LHCN-M2 (cell line): ENCODE measurements at places on chromosomes 7 and 10.
A peak's percentile ranks its signal among the peaks of the same experiment; 100 is the strongest.

DNA sequence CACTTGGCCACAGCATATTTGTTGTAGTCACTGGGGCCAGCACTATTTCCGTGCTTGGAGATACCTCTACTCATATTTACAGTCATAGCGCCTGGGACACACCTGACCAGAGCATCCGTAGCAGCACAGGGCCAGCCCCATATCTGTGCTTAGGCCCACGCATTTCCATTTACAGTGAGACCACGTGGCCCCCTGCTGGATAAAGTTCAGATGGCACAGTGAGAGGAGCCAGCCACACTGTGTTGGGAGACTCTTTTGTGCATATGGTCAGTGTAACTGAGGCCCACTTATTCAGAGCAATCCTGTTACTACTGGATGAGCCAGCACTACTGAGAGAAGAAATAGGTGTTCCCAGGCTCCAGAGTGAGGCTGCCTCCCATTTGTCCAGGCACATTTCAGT is 455.3 kb downstream of the REEP3 start:
- peak; percentile 19 for DNase-seq

DNA sequence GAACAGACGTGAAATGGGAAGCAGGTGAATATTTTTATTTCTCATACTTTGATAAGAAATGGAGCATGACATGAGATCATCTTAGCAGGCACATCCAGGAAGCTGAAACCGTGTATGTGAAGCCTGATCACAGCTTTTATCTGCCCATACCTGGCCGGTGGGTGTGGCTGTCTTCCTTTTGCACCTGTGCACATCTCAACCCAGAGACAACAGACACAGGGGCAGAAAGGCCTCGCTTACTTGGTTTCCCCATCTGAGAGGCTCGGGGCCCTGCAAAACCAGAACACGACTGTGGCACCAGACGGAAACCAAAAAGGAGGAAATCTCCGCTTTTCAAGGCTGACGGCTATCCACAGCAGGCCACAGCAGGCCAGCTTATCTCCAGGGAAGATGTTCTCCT is 116.4 kb downstream of the TCERG1L start:
- DNase-seq = no peak

GRCh38 chr10:50536617-50537240 is 87.0 kb downstream of the SGMS1 start:
- DNase-seq = no peak

- DNase-seq = no peak
These were observed 52.0 kb downstream of the VWA2 start for GRCh38 chr10:114291076-114291475.

- no peak for DNase-seq
These were observed 44.7 kb downstream of the ABLIM1 start for GRCh38 chr10:114613237-114613979.

- no peak for DNase-seq
These were observed 1.8 kb downstream of the LFNG start for GRCh38 chr7:2521341-2521745.

- no peak for DNase-seq
These were observed 738.8 kb upstream of the POT1 start for GRCh38 chr7:125668321-125668993.

DNA sequence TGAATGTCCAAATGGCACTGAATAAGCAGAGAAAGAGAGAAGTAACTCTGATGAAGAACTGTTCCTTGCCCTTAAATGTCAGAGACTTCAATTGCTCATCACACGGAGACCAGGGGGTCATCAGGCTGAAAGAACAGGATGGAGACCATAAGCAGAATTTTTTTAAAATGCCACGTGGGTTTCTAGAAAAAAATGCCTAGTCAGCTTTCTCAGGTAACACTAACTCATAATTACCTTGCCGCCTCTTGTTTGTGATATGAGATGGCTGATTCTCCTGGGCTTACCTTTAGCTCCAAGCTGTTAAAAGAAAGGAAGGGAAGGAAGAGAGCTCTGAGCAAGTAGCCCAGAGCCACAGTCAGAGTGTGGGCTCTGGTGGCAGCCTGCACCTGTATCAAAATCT is 372.0 kb downstream of the GPAM start:
- no peak for DNase-seq

- no peak for DNase-seq
These were observed 42.3 kb upstream of the UBE3C start for GRCh38 chr7:157096286-157097055.

DNA sequence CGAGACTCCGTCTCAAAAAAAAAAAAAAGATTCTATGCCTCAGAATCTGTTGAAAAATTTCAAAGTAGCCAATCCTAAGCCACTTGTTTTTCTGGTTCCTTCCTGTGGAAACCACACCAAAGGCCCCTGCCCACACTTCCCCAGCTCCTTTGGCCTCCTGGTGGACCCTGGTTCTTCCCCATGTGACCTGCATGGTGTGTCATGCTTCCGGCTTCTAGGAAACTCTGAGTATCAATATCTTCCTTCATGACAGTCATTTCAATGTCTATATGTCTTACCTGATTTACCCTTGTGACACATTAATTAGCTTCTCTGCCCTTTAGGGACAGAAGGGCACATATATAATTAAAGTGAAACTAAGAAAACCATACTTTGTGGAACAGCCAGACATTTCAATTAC is 80.4 kb upstream of the GRB10 start:
- no peak for DNase-seq

DNA sequence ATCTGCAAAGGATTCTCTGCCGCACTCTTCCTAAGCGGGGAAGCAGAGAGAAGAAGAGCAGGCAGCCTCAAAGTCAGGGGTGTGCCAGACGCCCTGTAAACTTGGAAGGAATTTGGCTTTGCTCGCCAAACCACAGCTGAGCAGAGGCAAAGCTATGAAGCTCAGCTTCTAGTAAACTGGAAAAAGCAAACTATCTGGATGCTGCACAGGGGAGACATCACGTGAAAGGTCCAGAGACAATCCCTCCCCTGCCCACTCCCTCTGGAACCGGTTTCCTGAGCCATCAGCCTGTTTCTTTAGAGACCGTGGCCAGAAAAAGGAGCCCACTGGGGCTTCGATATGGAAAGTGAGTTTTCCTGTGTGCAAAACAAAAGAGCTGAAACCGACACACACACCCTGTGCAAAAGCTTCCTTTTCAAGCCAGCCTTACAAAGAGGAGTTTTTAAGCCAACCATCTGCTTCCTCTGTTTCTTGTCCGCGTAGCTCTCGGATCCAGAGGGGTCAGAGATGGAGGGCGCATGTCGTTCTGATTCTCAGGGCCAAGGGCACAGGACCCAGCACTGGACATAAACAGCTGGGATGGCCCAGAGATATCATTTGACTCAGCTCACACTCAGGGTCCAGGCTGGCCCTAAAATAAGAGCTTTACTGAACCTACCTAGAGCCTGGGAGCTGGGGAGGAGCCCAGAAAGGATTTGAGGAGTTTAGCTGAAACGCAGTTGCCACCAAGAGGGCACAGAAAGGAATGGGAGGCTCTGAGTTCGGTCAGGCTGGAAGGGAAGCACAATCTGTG is 58.2 kb upstream of the DNAAF5 start:
- peak; percentile 81 for DNase-seq

GRCh38 chr7:148620749-148621359 is 30.3 kb downstream of the C7orf33 start:
- no peak for DNase-seq

GRCh38 chr10:72375585-72375984 is 20.9 kb upstream of the DNAJB12 start:
- DNase-seq = peak; percentile 38

GRCh38 chr7:108136191-108136688 is 6.1 kb upstream of the LAMB4 start:
- DNase-seq = no peak

DNA sequence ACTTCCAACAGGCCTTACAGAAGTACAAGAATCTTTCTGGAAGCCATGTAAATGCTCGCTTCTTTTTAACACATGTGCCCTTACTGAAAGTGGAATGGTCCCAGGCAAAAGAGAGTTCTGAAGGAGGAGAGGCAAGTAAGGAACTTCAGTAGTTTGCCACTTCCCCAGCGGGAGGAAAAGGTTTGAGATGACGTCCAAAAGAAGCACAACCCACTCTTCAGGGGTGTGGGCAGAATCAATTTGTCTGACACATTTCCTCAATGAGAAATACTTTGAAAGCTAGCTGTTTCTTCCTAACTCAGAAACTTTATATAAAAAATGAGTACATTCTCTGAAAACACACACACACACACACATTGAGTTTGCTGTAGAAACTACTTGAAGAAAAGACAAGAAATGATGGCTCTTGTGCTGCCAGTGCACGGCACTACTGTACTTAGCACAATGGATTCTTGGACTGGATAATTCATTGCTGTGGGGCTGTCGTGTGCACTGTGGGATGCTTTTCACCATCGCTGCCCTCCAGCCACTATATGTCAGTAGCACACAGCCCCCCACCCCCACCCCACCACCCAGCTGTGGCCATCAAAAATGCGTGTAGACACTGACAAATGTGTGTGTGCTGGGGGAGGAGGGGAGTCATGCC is 183.0 kb downstream of the SRPK2 start:
- DNase-seq = no peak

- DNase-seq = no peak
These were observed 49.1 kb downstream of the CHST15 start for GRCh38 chr10:124044143-124044862.

DNA sequence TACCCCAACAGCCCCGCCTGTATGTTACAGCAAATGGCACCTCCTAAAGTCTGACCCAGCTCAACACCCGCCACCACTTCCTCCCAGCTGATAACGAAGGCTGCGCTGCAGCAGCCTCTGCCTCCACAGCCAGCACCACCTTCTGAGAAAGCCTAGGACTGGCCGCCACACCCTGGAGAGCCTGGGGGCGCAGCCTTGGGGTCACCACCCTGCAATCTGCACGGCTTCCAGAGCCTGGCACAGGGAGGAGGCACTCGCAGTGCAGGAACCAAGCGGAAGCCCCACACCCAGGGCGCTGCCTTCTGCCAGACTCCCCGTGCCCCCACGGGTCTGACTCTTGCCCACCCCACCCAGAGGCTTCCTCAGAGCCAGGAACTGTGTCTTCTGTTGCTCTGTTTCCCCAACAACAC is 112.5 kb downstream of the MAD1L1 start:
- no peak for DNase-seq

- peak; percentile 76 for DNase-seq
These were observed 27.1 kb downstream of the TNRC18 start for GRCh38 chr7:5396542-5396941.

GRCh38 chr10:80622153-80622552 is 84.5 kb downstream of the SH2D4B start:
- DNase-seq = no peak

- DNase-seq = peak; percentile 12
These were observed 71.6 kb upstream of the GJD4 start for GRCh38 chr10:35533565-35533964.

- DNase-seq = peak; percentile 78
These were observed 41.5 kb downstream of the PITRM1 start for GRCh38 chr10:3131098-3131497.

DNA sequence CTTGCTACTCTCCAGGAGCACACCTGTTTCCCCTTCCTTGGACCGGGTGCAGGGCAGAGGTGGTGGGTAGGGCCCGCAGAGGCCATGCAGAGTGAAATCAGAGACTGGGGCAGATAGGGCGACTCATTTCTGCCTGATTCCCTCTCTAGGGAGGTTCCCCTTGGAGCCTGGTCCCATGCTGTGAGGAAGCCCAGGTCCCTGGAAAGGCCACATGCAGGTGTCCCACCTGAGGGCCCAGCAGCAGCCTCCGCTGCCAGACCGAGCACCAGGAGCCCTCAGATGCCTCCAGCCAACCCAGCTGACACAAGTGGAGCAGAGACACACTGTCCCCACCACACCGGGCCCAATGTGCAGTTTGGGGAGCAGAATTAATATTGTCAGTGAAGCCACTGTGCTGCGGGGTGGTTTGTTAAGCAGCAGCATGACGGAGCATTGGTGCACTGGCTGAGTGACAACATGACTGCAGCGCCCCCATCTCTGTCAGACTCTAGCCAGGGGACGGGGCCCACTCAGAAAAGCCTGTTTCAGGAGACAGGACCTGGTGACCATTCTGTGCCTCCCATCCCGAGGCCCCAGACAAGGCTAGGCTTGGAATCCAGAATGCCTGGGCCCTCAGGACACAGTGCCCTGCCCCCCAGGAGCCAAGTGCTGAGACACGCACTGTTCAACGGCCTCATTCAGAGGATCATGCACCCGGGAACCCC is 30.4 kb upstream of the RET start:
- no peak for DNase-seq

- no peak for DNase-seq
These were observed 15.7 kb downstream of the AKR1C1 start for GRCh38 chr10:4978870-4979269.

GRCh38 chr10:133131053-133131452 is 29.0 kb upstream of the KNDC1 start:
- DNase-seq = no peak

- no peak for DNase-seq
These were observed 43.0 kb downstream of the SLC25A40 start for GRCh38 chr7:87833130-87833529.

- peak; percentile 77 for DNase-seq
These were observed 777 bp downstream of the BICC1 start for GRCh38 chr10:58513188-58514110.

- peak; percentile 19 for DNase-seq
These were observed 527 bp downstream of the PDIA4 start for GRCh38 chr7:149027611-149028345.
